Eye (tissue), 1 donor: ENCODE measurements at places on chromosomes 6 and 20.

DNA sequence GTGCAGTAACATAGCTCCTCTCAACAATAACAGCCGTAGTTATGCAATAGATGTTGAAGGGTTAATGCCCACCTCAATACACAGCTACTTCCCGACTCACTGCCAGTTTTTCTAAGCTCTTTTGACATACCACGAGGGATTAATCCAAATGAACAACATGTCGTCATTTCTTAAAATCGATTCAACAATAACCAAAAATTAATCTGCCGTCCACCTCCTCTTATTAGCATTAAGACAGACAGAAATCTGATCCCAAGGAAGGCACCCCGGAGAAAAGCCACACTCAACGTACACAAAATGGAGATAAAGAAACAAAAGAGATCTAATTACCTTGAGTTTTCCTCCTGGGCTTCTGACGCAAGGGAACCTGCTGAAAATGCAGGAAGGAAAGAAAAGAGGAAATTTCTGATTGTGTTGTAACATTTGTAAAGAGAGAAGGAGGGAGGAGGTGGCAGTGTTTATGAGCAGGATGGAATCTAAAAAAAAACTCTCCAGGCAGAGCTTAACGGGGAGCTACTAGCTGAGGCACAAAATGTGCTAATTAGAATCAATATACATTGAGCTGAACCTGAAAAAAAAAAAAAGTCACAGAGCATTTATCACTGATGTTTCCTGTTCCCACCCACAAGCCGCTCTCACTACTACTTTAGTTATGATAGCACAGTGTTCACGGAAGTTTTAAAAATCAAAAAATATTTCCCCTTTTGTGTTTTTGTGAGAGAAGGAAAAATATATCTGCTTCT lies 109.3 kb downstream of the IPCEF1 start:
- DNase-seq: peak; percentile 66

DNA sequence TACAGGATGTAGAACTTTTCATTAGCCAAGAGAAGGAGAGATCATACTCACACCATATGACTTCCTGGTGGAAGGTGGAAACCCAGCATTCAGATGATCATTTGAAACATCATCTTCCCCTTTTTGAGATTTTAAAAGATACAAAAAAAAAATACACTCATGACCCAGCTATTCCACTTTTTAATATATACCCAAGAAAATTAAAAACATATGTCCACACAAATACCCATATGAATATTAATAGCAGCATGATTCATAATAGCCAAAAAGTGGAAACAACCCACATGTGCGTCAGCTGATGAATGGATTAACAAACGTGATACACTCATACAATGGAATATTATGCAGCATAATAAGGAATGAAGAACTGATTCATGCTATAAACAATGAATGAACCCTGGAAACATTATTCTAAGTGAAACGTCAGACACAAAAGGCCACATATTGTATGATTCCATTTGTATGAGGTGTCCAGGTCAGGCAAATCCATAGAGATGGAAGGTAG lies 130.0 kb upstream of the SGK1 start:
- no peak for DNase-seq

DNA sequence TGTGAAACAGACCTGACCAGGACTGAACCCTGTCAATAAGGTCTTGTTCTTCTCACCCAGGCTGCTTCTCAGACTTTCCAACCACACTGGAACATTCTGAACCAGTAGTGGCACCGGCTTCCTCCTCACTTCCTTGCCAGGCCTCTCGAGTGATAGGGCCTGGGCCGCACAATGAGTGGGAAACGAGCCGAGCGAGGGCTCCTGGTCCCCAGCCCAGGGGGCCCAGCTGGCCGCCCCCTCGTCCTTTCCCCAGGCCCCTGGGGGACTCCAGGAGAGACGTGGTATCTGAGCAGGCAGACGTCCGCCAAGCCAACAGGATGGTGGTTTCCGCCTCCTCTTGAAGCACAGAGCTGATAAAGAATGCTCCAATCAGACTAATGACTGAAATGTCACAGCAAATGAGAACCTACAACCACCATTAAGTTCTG lies 117.9 kb downstream of the GMDS start:
- DNase-seq: no peak

DNA sequence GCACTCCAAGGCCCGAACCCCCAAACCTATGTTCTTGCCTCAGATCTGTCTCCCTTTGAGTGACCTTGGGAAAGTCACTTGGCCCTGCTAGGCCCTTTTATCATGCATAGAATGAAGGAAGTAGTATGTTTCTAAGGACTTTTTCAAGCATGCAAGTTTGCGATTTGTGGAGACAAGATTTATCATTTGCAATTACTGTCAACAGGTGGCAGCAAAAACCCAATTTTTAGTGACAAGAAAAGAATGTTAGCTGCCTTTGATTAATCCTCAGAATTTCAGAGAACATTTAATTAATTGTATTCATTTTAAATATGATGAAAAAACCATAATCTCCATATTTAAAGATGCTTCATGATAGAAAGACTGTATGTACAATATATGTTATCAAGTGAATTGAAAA lies 28.3 kb upstream of the PREP start:
- DNase-seq: peak; percentile 78

DNA sequence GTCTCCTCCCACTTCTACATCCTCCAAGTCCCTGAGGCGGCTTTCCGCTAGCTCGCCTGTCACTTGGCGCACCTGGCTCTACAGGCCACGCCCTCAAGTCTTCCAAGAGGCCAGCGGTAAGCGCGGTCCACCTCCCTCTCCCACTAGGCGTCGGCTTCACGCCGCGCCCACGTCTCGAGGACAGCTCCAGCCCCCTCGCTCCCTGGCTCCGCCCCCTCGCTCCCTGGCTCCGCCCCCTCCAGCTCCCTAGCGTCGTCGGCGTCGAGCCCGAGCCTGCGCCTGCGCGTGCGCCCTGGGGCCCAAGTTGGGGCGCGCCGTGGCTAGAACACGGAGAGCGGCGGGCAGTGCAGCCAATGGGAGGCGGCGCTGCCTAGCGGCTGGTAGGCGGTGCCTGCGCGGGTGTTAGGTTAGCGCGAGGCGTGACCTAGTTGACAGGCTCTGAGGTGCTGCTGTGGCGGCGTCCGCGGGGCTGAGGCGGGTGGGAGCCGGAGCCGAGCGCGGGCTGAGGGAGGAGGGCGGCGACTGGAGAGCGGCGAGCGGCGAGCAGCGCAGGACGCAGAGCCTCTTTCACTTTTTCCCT lies at the start of gene MACROD2:
Gene MACROD2 (plus strand): TSS at position 431 of the 580 bp plus-strand sequence.
- DNase-seq: peak; percentile 98

DNA sequence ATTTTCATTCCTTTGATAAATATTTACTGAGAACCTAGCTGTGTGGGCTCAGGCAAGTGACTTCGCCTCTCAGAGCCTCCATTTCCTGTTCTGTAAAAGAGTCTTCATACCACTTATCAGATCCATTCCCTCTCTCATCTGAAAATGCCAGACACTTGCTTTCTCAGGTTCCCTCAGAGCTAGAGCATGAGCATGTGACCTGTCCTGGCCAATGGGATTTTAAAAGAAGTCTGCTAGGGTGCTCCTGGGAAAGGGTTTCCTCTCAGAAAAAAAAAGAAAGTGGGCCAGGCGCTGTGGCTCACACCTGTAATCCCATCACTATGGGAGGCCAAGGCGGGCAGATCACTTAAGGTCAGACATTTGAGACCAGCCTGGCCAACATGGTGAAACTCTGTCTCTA lies 5.3 kb downstream of the KCNB1 start:
- no peak for DNase-seq

DNA sequence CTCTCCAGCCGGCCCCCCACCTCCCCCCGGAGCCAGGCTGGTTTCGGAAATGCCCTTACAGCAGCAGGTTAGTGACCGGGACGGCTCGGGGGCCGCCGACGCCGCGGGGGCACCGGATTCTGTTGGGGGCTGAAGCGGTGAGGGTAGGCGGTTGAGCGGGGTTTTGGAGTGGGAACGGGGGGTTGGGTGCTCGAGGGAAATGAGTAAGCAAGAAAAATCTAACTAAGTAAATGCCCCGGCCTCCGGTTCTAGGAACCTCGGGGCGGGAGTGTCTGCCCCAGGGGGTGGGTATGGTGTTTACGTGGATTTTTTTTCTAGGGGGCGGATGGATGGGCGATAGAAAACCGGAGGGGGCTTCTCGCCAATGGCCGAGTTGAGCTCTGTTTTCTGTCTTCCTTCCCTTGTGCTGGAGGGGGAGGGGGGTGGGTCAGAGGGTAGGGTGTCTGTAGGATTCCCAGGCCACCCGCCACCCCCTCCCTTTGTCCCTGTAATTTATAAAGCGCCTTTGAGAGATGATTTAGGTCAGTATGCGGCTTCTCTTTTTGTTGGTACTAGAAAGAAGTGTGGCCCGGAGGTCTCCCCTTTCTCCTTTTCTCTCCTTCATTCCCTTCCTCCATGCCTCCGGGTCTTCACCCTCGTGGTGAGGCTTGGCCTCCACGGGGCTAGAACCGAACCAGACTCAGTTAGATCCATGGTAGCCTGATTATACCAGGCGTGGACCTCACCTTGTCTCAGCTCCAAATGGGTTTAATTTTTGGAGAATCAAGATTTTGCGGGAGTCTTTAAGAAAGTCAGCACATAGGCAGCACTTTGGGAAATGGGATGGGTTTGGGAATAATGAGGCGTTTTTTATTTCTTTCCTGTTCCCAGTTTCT lies 2.3 kb downstream of the E2F3 start:
- peak; percentile 79 for DNase-seq

DNA sequence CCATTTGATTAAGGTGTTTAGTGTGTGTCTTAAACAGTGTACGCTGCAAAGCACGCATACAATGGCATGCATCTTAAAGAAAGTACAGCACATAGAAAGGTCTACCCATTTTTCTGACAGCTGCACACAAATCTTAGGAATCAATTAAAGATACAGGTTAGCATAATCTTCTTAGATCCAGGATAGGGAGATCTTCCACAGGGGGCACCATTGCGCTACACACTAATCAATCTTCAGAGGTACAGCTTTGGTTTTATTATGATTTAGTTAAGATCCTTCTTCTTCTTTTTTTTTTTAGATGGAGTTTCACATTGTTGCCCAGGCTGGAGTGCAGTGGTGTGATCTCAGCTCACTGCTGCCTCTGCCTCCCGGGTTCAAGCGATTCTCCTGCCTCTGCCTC lies 63.7 kb upstream of the BEND3 start:
- DNase-seq: no peak

DNA sequence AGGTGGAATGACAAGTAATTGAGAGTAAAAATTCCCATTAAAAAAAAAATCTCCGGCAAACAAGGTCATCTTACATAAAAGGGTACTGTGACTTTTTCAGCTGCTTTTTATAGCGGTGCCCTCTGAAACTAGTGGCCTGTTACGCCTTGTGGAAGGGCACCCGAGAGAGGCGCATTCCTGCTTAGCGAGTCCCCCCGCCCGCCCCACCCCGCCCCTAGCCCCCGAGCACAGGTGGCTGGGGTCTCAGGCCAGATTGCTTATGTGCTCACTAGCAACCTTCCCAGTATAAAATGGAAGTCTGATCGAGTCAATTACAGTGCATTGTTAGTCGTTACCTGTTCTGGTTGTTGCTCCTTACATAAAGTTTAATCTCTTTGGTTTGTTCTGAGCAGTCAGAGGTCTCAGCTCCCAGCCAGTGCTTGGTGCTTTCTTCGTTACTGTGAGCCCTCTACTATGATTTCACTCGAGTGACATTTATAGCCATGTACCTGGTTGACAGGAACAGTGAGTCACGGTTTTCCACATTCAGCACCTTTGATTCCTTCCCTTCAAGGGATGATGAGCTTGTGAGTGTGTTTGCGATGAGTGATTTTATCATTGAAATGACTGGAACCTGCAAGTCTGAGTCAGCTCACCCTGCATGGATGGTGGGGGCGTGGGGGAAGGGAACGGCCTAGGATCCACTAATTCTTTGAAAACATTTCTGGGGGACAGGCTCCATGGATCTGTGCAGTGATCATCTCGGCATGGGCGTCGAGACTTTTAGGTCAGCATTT lies 47.6 kb downstream of the ZDHHC14 start:
- no peak for DNase-seq

DNA sequence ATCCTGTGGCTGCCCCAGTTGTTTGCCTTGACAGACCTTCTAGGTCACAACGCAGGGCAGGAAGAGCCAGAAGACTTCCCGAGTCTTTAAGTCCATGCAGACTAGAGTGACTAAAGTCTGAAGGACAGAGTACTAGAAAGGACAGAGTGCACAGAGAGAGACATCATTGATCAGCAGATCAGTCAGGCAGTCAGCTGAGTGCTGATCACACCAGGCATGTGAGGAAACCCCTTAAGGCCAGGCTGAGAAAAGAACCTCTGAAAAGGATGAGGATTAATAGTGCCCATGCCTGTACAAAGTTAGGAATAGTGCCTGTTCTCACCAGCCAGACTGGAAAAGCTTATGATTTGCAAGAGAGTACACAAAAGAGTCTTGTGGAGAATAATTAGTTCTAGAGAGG lies 91.3 kb downstream of the CFAP61 start:
- no peak for DNase-seq

- DNase-seq: peak; percentile 41
These were observed 31.8 kb upstream of the PTPN1 start for GRCh38 chr20:50478162-50478990.

- no peak for DNase-seq
These were observed 47.0 kb upstream of the GCLC start for GRCh38 chr6:53591873-53592272.
